A549 treated with Hydrocortisone at 1 μM for 4 hours (cell line): ENCODE measurements at places on chromosomes 7 and 10. TPM values are rescaled to one million over a fixed set of nuclear protein-coding genes. Genes with fewer than 3 reads are reported as not detected.

The RP9 gene
- total RNA-seq = 26.7 to 37.1 TPM (median 32.2 TPM) in 5 replicates

The EGR2 gene
- 0.21 to 0.52 TPM (median 0.28 TPM) in 5 replicates for total RNA-seq

The CYP3A7 gene
- total RNA-seq = not detected in 5 replicates

The LAMB4 gene
- total RNA-seq = 0.10 to 0.47 TPM (median 0.15 TPM) in 5 replicates

The LRRC17 gene
- total RNA-seq = 0.12 TPM in 1 of 5 replicates, not detected in the others

The H2BK1 gene
- not detected in 5 replicates for total RNA-seq

The GPC2 gene
- 0.60 to 1.1 TPM (median 0.95 TPM) in 5 replicates for total RNA-seq

The OR6B1 gene
- total RNA-seq = not detected in 5 replicates

The AMPH gene
- 0.03 to 0.12 TPM (median 0.07 TPM) in 5 replicates for total RNA-seq

The CYP2C8 gene
- not detected in 5 replicates for total RNA-seq

The ECD gene
- total RNA-seq = 25.0 to 31.0 TPM (median 26.6 TPM) in 5 replicates

The C1QL3 gene
- not detected in 5 replicates for total RNA-seq

The GATA3 gene
- 4.0 to 5.2 TPM (median 4.9 TPM) in 5 replicates for total RNA-seq

The GIMAP6 gene
- not detected in 5 replicates for total RNA-seq

The RGR gene
- not detected in 5 replicates for total RNA-seq

The RBM33 gene
- total RNA-seq = 21.3 to 28.9 TPM (median 25.8 TPM) in 5 replicates

The KIAA1549 gene
- 4.7 to 6.3 TPM (median 5.9 TPM) in 5 replicates for total RNA-seq

The PON2 gene
- 343 to 385 TPM (median 382 TPM) in 5 replicates for total RNA-seq

The CALN1 gene
- not detected in 5 replicates for total RNA-seq

The LOXL4 gene
- total RNA-seq = 1.1 to 1.5 TPM (median 1.5 TPM) in 5 replicates

The PIP4K2A gene
- total RNA-seq = 16.8 to 32.1 TPM (median 20.3 TPM) in 5 replicates

The EMX2 gene
- not detected in 5 replicates for total RNA-seq

The SPDYE2 gene
- total RNA-seq = 0.05 TPM in 1 of 5 replicates, not detected in the others

The CYP3A5 gene
- 1.5 to 2.2 TPM (median 1.8 TPM) in 5 replicates for total RNA-seq

The FAM53B gene
- total RNA-seq = 10.3 to 13.2 TPM (median 12.9 TPM) in 5 replicates

The PNLIPRP2 gene
- total RNA-seq = 0.07 to 0.30 TPM (median 0.09 TPM) in 4 of 5 replicates, not detected in the other

The MYH16 gene
- 0.24 to 0.41 TPM (median 0.35 TPM) in 5 replicates for total RNA-seq

The SNX10 gene
- 4.6 to 5.8 TPM (median 5.0 TPM) in 5 replicates for total RNA-seq

The SMURF1 gene
- total RNA-seq = 19.3 to 25.5 TPM (median 22.3 TPM) in 5 replicates

The PAPOLB gene
- total RNA-seq = not detected in 5 replicates

The NPSR1 gene
- total RNA-seq = not detected in 5 replicates

The VAX1 gene
- total RNA-seq = 1.3 to 1.6 TPM (median 1.5 TPM) in 5 replicates

The INHBA gene
- 0.37 to 0.82 TPM (median 0.55 TPM) in 5 replicates for total RNA-seq

The BTAF1 gene
- 9.4 to 15.8 TPM (median 12.4 TPM) in 5 replicates for total RNA-seq

The NPTX2 gene
- total RNA-seq = 0.12 to 0.23 TPM (median 0.17 TPM) in 5 replicates

The ZCCHC24 gene
- 2.6 to 4.0 TPM (median 3.6 TPM) in 5 replicates for total RNA-seq

The NEUROG3 gene
- not detected in 5 replicates for total RNA-seq

The CPEB3 gene
- total RNA-seq = 0.26 to 0.40 TPM (median 0.33 TPM) in 5 replicates

The HMX3 gene
- total RNA-seq = 0.08 to 0.13 TPM in 2 of 5 replicates, not detected in the others

The LFNG gene
- total RNA-seq = 12.9 to 19.4 TPM (median 18.7 TPM) in 5 replicates

The NUTM2E gene
- total RNA-seq = 0.30 to 0.47 TPM (median 0.38 TPM) in 5 replicates

The SLC13A4 gene
- not detected in 5 replicates for total RNA-seq

The TEX47 gene
- not detected in 5 replicates for total RNA-seq

The PTPRN2 gene
- total RNA-seq = 0.77 to 1.1 TPM (median 0.97 TPM) in 5 replicates

The LLCFC1 gene
- not detected in 5 replicates for total RNA-seq

The OPN1SW gene
- total RNA-seq = not detected in 5 replicates

The MYOZ1 gene
- not detected in 5 replicates for total RNA-seq

The PNLIP gene
- 0.07 to 0.09 TPM in 2 of 5 replicates, not detected in the others for total RNA-seq

The VPS50 gene
- 5.9 to 7.9 TPM (median 6.3 TPM) in 5 replicates for total RNA-seq

The SNCG gene
- total RNA-seq = 10.1 to 15.2 TPM (median 13.5 TPM) in 5 replicates

The TACC2 gene
- total RNA-seq = 71.8 to 83.6 TPM (median 79.2 TPM) in 5 replicates

The ATRNL1 gene
- total RNA-seq = 0.10 to 0.23 TPM (median 0.17 TPM) in 5 replicates

The DPYSL4 gene
- 16.8 to 20.1 TPM (median 19.7 TPM) in 5 replicates for total RNA-seq

The ZNF239 gene
- total RNA-seq = 1.7 to 2.7 TPM (median 2.4 TPM) in 5 replicates

The VWDE gene
- 0.31 to 0.70 TPM (median 0.43 TPM) in 5 replicates for total RNA-seq

The CYP3A4 gene
- 0.07 to 0.15 TPM in 2 of 5 replicates, not detected in the others for total RNA-seq

The PRSS37 gene
- not detected in 5 replicates for total RNA-seq

The PDK4 gene
- 19.8 to 29.9 TPM (median 26.9 TPM) in 5 replicates for total RNA-seq

The ASCC1 gene
- 33.9 to 50.6 TPM (median 39.1 TPM) in 5 replicates for total RNA-seq

The C10orf105 gene
- not detected in 5 replicates for total RNA-seq
